IMR-90 (cell line): ENCODE measurements at places on chromosomes 1 and 21. TPM values are rescaled to one million over a fixed set of nuclear protein-coding genes. Genes with fewer than 3 reads are reported as not detected.
A peak's percentile ranks its signal among the peaks of the same experiment; 100 is the strongest.

Gene CHRM3
- total RNA-seq: not detected in 2 replicates

GRCh38 chr1:162364498-162364897, 12.2 kb downstream of the SPATA46 start:
- no peak for DNase-seq

- peak; percentile 13 for DNase-seq
Observed at GRCh38 chr1:52424231-52424636, 19.8 kb downstream of the PRPF38A start.

- DNase-seq: no peak
Observed at GRCh38 chr1:230031131-230031530, 35.9 kb upstream of the GALNT2 start.

DNA sequence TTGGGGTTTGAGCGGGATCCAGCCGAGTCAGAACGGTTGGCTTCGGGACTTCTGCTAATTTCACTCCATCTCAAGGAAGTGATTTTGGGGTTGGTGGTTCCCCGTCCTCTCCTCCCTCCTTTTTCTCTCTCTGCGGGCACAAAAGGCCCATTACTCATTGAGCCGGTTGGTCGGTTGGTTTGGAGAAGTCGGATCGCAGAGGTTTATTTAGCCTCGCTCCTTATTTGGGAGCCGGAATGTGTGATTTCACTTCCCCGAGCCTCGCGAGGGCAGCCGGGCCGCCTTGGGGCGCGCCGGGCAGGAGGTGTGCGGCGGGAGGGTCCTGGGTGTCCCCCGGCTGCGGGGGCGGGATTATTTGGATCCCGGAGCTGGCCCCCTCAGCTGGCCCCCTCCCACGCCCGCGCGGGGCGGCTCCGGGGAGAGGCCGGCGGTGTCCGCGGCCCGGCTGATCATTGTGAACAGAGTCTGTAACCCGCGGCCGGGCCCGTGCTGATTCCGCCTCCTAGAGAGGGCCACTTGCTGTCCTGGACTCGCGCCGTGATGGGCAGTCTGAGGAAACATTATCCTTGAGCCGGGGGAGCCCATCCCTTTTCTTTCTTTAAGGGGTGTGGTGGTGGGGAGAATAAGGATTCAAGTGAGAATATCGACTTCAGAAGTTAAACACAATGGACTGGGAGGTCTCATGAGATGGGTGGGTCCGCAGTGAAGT, 1.2 kb downstream of the MAPKAPK2 start:
- DNase-seq: peak; percentile 80

Gene FAM177B
- not detected in 2 replicates for total RNA-seq

DNA sequence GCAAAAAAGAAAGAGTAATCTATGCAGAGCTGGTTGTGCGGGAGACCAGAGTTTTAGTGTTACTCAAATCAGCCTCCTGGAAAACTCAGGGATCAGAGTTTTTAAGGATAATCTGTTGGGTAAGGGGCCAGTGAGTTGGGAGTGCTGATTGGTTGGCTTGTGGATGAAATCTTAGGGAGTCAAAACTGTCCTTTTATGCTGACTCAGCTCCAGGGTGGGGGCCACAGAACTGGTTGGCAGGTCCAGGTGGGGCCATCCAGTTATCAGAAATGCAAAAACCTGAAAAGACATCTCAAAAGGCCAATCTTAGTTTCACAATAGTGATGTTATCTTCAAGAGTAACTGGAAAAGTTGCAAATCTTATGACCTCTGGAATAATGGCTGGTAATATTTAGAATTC, 3.3 kb downstream of the EXTL2 start:
- DNase-seq: no peak

DNA sequence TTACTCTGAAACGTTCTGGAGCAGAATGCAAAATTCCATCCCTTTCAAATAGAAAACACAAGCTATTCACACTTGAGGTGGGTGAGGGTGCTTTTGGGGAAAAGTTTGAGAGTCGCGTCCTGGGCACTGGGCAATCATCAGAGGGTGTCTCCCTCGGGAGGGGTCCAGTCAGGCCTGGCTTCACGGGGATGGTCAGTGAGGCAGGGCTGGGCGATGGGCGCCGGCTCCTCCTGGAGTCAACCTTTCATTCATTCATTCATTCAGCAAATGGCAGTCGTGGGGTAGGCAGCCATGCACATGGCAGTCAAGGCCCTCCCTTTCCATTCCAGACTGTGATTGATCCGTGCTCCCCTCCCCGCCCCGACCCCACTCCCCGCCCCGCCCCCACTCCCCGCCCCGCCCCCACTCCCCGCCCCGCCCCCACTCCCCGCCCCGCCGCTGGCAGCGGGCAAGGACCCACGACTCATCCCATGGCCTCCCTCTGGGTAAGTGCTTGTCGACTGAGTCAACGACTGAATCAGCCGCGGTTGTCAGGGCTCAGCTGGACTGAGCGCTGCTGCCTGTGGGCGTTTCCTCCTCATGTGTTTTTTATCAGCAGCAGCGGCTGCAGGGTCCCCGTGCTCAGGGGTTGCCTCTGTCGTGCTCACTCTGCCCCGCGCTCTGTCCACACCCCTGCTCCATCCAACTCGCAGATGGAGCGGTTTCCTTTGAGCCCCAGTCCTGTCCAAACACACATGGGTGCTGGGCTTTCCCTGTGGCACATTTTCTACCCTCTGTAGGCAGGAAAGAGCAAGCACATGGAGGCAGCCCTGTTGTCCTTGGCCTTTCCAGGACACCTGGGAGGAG, 12.5 kb upstream of the SPSB1 start:
- peak; percentile 93 for DNase-seq

DNA sequence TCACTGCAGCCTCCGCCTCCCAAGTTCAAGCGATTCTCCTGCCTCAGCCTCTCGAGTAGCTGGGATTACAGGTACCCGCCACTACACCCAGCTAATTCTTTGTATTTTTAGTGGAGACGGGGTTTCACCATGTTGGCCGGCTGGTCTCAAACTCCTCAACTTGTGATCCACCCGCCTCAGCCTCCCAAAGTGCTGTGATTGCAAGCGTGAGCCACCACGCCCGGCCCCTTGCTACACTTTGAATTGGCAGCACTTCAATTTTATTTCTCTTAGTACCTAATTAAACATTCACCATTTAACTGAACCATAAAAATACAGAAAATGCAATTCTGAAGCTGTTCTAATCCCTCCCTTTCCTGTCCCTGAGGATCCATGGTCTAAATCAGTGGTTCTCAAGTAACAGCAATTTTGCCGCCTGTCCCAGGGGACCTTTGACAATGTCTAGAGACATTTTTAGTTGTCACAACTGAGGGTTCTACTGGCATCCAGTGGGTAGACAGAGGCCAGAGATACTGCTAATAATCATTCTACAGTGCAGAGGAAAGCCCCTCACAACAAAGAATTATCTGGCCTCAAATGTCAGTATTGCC, 4.3 kb upstream of the BCL2L15 start:
- DNase-seq: no peak

GRCh38 chr1:239814306-239814881, 277.3 kb upstream of the FMN2 start:
- DNase-seq: peak; percentile 67

DNA sequence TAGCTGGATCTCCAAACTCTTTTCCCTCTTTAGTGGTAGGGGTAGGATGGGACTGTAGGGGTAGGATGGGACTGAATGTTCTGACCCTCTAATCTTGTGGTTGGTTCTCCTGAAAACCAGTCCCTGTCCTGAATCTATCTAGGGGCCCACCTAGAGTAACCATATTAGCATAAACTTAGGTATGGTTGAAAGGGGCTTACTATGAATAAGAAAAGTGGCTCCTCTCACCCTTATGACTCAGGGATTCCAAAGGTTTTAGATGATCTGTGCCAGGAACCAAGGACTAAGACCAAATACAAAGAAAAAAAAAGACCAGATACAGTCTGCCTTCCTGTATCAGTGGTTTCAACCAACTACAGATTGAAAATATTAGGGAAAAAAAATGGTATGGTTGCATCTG, 28.9 kb downstream of the RNF2 start:
- DNase-seq: peak; percentile 49

Gene TNFRSF8
- total RNA-seq: under 0.01 TPM in 2 replicates

GRCh38 chr1:27959792-27960603, at the start of gene XKR8:
Gene XKR8, plus strand, starts transcription at chr1:27959973. Its CDS starts 97 bp downstream, at chr1:27960070.
- DNase-seq: peak; percentile 57

GRCh38 chr1:190479516-190479915, 1.9 kb upstream of the BRINP3 start:
- no peak for DNase-seq

- DNase-seq: no peak
Observed at GRCh38 chr1:60052601-60053000, 21.0 kb downstream of the C1orf87 start.
